ENCODE measurements at places on chromosomes 7 and 10.

DNA sequence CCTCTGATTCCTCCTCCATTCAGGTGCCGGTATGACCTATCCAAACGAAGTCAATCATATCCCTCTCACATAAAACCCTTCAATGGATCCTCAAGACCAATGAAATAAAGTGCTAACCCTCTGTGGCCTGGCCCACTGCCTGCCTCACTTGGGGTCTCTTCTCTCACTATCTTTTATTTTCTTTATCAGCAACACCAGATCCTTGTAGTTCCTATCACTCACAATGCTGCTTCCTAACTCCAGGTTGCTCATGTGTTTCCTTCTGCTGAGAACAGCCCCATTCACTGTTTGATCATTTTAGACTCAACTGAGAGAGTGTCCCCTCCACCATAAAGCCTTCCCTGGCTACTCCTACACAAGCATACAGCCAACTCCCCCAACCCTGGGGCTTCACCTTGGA is 180.6 kb downstream of the DOCK4 start:
- no peak for DNase-seq

- DNase-seq, result no peak
These were observed 30.7 kb downstream of the HABP2 start for GRCh38 chr10:113583571-113583970.

- DNase-seq, result no peak
These were observed 5.0 kb downstream of the LDB3 start for GRCh38 chr10:86673216-86673826.

- DNase-seq, result no peak
These were observed 468.1 kb upstream of the IGFBP3 start for GRCh38 chr7:46389146-46389545.

- no peak for DNase-seq
These were observed 152.4 kb downstream of the ARID5B start for GRCh38 chr10:62053860-62054259.
